Cardiac muscle cell (in vitro differentiated cells and primary cell): ENCODE measurements at places on chromosomes 2 and 18. TPM values are rescaled to one million over a fixed set of nuclear protein-coding genes. Genes with fewer than 3 reads are reported as not detected.

Gene REG3A
- total RNA-seq = 0.30 and 2.6 TPM in 2 replicates

Gene CERKL
- 0.11 and 0.15 TPM in 2 replicates for total RNA-seq

Gene FZD7
- total RNA-seq = 21.4 and 21.8 TPM in 2 replicates

Gene SCN3A
- total RNA-seq = 0.04 and 0.06 TPM in 2 replicates

Gene TMEM169
- 1.2 and 1.8 TPM in 2 replicates for total RNA-seq

Gene RAB3GAP1
- total RNA-seq = 26.0 and 35.0 TPM in 2 replicates

Gene CFAP65
- total RNA-seq = 0.07 and 2.2 TPM in 2 replicates

Gene TEKT4
- total RNA-seq = not detected in 2 replicates

Gene ST6GAL2
- 0.57 and 1.2 TPM in 2 replicates for total RNA-seq

Gene STAM2
- total RNA-seq = 11.6 and 21.0 TPM in 2 replicates

Gene SLC40A1
- total RNA-seq = 0.80 and 5.2 TPM in 2 replicates

Gene HOXD13
- not detected in 2 replicates for total RNA-seq

Gene GPR155
- 2.7 and 4.0 TPM in 2 replicates for total RNA-seq

Gene TACR1
- not detected in 2 replicates for total RNA-seq

Gene LGALSL
- total RNA-seq = 12.8 and 15.8 TPM in 2 replicates

Gene PTH2R
- 0.09 TPM in 1 of 2 replicates, not detected in the other for total RNA-seq

Gene YES1
- 96.0 and 124 TPM in 2 replicates for total RNA-seq

Gene GEN1
- total RNA-seq = 5.6 and 8.8 TPM in 2 replicates

Gene AP1S3
- total RNA-seq = 2.1 TPM in 1 of 2 replicates, not detected in the other

Gene FAM237A
- not detected in 2 replicates for total RNA-seq

Gene LRATD1
- 1.1 and 1.5 TPM in 2 replicates for total RNA-seq

Gene UBXN4
- 31.3 and 35.5 TPM in 2 replicates for total RNA-seq

Gene LOXHD1
- total RNA-seq = 0.21 TPM in 1 of 2 replicates, not detected in the other

Gene FAM124B
- total RNA-seq = 0.30 TPM in 1 of 2 replicates, not detected in the other

Gene COX5B
- total RNA-seq = 429 and 749 TPM in 2 replicates

Gene DLX1
- total RNA-seq = not detected in 2 replicates

Gene GAD1
- 0.11 and 0.12 TPM in 2 replicates for total RNA-seq

Gene OR6B3
- total RNA-seq = not detected in 2 replicates

Gene TTC27
- total RNA-seq = 10.2 and 14.9 TPM in 2 replicates

Gene CNDP1
- 1.6 TPM in 1 of 2 replicates, not detected in the other for total RNA-seq

Gene SULT1C2
- 3.2 and 3.8 TPM in 2 replicates for total RNA-seq

Gene VWC2L
- 0.11 and 0.24 TPM in 2 replicates for total RNA-seq

Gene FOXI3
- not detected in 2 replicates for total RNA-seq

Gene ANKRD30BL
- total RNA-seq = 0.14 and 0.71 TPM in 2 replicates

Gene BUB1
- total RNA-seq = 17.3 and 64.2 TPM in 2 replicates

Gene IL36G
- total RNA-seq = 0.30 TPM in 1 of 2 replicates, not detected in the other

Gene CNTNAP5
- 0.03 TPM in 1 of 2 replicates, not detected in the other for total RNA-seq

Gene FAP
- total RNA-seq = not detected in 2 replicates

Gene FARP2
- 24.4 and 26.5 TPM in 2 replicates for total RNA-seq
